Hepatic stellate cell (primary cell): ENCODE measurements at places on chromosomes 2 and 18.

- DNase-seq = no peak
These were observed 27.7 kb downstream of the KCTD18 start for GRCh38 chr2:200482194-200482593.

DNA sequence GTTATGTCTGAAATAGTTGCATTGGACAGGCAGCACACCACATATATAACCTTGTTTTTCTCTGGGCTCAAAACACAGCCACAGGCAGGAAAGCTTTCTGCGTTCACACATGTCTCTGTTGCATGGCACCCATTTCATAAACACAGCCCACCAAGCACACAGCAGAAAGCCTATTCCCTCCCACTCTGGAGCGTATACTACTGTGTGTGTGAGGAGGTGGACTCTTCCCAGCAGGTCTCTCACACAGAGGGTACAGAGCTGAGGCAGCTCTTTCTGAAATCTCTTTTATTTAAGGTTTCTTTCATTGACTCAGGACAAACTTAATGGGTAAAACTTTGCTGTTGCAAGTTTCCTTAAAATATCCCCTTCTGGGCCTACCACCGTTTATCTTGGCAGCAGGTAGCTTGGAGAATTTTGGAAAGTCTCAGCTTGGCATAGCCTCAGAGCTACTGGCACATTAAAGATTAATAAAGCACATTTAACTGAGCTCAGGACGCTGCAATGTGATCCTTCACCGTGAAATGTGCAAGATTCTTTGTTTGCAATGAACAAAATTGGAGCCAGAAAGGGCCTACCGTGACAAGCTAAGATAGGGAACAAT, 105.1 kb upstream of the NCKAP5 start:
- no peak for DNase-seq

DNA sequence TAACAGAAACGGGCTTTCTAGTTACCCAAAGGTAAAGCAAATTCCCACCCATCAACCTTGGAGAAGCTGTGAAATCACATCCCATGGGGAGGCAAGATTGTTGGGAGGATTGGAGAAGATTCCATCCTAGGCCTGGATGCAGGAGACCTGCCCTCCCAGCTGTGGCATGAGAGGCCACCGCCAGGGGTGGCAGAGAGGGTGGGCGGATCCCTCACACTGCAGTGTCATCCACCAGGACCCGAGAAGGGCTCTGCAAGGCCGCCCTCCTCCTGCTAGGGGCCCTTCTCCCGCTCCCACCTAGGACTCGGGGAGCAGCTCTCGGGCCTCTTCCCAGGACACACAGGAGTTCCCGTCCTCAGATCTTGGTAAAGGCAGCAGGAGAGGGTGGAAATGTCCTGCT, 15.5 kb upstream of the ATG16L1 start:
- DNase-seq = no peak

DNA sequence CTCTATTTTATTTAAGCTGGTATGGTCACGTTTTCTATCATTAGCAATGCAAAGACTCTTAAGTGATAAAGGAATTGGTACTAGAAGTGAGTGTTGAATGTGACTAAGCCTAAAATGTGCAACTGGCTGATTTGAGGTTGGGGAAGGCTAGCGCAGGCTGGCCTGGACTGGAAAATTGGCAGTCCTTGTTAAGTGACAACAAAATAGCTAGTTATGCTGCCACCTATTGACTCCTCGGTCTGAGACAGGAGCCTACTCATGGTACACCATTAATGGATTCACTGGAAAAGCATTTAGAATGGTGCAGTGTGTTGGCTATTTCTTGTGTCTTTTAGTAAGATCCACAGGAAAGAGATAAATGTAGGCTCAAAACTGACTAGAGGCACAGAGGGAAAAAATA, 5.7 kb upstream of the WIPF1 start:
- no peak for DNase-seq

DNA sequence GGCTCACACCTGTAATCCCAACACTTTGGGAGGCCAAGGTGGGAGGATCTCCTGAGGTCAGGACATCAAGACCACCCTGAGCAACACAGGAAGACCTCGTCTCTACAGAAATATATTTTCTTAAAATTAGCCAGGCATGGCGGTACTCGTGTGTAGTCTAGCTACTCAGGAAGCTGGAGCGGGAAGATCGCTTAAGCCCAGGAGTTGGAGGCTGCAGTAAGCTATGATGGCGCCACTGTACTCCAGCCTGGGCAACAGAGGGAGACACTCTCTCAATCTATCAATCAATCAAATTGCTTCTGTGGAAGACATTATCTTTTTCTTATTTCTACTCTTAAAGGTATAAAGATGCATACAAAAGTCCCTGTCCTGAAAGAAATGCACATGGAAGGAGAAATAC, 11.3 kb downstream of the FEZ2 start:
- DNase-seq = no peak

DNA sequence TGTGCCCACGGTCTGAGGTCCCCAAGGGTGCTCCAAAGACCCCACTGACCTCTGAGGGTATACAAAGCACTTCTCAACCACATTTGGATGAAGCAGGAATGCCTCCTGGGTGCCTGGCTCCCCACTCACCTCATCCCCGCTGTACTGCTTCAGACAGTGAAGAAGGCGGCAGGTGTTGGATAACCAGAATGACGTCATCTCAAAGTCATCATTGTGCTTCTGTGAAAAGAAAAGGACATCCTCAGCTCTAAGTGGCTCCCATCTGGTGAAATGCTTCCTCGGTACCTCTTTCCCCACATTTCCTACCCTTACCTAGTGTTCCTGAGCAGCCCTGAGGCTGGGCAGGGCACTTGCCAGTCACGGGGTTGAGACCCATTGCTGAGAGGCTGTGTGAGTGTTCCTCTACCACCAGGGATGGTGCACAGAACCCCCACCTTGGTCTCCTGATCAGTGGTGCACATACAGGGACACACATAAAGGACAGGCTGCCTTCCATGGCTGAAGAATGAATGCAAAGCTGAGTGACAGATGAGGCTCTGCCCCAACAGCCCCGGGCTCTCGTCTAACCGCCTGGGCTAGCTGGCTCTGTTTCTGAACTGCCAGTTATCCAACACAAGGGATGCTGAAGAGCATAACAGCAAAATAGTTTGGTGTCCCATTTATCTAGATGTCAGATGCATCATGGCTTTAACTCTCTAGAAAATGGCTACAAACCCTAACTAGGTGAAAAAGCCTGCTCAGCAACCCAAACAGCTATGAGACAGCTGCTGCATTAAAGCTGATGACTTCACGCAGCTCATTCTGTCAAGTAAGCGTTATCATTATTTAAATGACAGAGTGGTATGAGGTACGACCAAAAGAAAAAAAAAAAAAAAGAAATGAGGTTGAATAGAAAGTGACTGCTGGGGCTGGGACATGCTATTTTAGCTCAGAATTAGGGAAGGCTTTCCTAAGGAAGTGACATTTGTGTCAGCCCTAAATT, 28.2 kb upstream of the ACAA2 start:
- DNase-seq = no peak
